IMR-90 (cell line): ENCODE measurements at places on chromosomes 3 and 15. TPM values are rescaled to one million over a fixed set of nuclear protein-coding genes. Genes with fewer than 3 reads are reported as not detected.
A peak's percentile ranks its signal among the peaks of the same experiment; 100 is the strongest.

NANOGP8 gene
- not detected in 2 replicates for total RNA-seq

GRCh38 chr3:56689303-56689702 is 6.2 kb upstream of the TASOR start:
- DNase-seq = no peak

LYZL4 gene
- total RNA-seq = not detected in 2 replicates

GRCh38 chr3:118760585-118761290 is 273.9 kb downstream of the IGSF11 start:
- DNase-seq = peak; percentile 1

IL12A gene
- 0.90 and 1.1 TPM in 2 replicates for total RNA-seq

GRCh38 chr15:75090388-75090734 is 67.0 kb downstream of the PPCDC start:
- DNase-seq = no peak

DNA sequence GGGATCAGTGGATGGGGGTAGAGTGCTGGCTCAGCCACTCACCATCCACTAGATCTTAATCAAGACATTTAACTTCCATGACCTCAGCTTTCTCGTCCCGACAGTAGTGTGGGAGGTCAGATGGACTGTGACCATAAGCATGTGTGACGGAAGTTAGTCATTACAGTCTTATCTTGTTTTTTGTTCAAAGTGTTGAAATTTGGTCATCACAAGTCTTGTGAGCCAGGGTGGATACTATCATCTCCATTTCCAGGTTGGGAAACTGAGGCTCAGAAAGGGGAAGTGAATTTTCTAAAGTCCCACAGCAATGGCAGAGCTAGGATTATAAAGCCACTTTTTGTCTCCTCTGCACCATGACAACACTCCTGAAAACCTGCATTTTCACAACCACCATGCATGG is 32.0 kb upstream of the ITGA11 start:
- no peak for DNase-seq

DNA sequence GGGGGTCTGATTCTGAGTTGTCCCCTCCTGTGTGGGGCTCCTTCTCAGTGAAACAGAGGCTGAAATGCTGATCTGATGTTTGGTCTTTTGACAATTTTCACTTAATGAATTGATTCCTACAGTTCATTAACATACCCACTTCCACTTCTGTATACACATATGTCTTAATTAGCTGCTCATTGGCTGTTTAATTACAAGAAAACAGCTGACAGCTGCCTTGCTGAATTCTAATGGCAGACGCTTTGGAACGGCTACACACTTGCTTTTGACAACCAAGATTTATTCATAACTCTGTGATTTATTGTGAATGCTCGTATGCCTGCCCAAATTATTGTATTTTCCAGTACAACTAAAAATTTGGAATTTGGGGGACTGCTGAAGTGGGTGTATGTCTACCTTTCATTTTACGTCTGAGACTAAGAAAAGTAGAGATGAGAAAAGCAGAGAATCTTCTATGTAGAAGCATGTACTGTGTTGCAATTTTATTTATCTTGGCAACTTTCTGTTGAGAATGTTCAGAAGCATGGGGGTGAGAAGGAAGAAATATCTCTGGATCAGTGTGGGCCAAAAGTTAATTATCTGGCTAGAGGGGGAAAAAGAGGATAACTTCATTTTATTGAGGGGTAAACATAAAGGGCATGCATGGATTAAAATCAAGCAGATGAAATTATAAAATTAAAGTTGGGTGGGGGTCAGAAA is 46.5 kb upstream of the ICE2 start:
- no peak for DNase-seq

DNA sequence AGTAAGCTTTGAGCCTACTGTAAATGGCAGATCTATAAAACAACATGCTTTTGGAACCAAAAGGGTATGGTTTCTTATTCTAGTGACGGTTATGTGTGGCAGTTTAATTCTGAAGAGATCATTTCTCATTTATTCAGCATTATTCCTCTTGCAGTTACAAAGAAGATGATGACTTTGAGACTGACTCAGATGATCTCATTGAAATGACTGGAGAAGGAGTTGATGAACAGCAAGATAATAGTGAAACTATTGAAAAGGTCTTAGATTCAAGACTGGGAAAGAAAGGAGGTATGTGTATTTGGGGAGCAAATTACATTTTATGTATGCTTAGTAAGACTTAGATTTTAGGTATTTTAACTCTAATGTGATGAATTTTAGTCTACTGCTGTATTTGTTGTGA is 41.5 kb downstream of the CHD2 start:
- no peak for DNase-seq

MKRN3 gene
- under 0.01 and 0.56 TPM in 2 replicates for total RNA-seq
